Stimulated activated CD8-positive, alpha-beta memory T cell treated with anti-CD3 and anti-CD28 coated beads, Interleukin-7, amount 100 ng/mL, for 1 hour (primary cell): ENCODE measurements at places on chromosomes 4 and X.

DNA sequence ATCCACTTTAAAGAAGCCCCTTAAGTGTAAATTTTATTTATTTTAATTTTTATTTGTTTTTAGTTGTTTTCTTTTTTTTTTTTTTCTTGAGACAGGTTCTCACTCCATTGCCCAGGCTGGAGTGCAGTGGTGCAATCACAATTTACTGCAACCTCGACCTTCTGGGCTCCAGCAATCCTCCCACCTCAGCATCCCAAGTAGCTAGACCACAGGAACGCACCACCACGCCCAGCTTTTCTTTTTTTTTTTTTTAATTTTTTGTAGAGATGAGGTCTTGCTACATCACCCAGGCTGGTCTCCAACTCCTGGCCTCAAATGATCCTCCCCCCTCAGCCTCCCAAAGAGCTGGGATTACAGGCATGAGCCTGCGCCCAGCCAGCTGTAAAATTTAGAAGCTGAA is 6.0 kb downstream of the SAT1 start:
- no peak for DNase-seq

DNA sequence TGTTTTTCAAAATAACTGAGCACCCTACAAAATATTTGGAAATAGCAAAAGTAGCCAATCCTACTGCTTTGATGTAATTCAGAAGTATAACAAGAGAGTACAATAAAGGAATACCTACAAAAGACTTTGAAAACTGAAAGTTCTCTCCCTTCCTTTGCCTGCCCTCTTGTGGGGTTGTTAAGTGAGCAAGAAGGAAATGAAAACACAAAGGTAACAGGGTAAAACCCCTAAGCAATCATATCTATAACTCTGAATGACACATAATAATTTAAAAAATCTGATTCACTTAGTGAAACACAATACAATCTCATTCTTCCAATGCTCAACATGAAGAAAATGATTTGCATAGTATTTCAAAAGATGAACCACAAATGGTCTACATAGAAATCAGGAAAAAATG is 98.2 kb downstream of the FRYL start:
- DNase-seq = no peak

GRCh38 chr4:879729-880077 is 52.4 kb downstream of the GAK start:
- no peak for DNase-seq

- no peak for DNase-seq
These were observed 21.5 kb downstream of the RTL5 start for GRCh38 chrX:72110051-72110875.

GRCh38 chr4:74570095-74570494 is 125.2 kb downstream of the AREG start:
- DNase-seq = no peak

DNA sequence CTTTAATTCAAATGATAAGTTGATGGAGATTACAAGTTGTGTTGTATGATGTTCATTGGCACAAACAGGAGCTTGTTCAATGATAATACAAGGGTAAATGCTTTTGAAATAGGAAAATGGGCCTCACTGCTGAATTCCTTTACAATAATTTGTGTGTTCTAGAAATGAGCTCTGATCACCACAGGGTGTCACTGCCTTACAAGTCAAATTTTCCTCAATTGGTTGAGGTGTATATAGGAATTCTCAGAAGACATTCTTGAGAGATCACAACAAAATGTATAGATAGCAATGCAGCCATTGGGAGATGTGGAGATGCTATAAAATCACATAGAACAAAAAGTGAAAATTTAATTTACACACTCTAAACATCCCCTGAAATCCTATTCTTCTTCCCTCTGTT is 49.6 kb downstream of the KLF8 start:
- DNase-seq = no peak

- DNase-seq = no peak
These were observed 115.5 kb downstream of the FNIP2 start for GRCh38 chr4:158884280-158884679.
